ENCODE measurements at places on chromosomes 2 and 18.

- DNase-seq: no peak
Measured at GRCh38 chr2:121104721-121105141, 180.3 kb downstream of the TFCP2L1 start.

GRCh38 chr2:234671716-234672115, 174.8 kb upstream of the ARL4C start:
- no peak for DNase-seq

GRCh38 chr2:183195397-183195796, 71.2 kb downstream of the NUP35 start:
- no peak for DNase-seq

DNA sequence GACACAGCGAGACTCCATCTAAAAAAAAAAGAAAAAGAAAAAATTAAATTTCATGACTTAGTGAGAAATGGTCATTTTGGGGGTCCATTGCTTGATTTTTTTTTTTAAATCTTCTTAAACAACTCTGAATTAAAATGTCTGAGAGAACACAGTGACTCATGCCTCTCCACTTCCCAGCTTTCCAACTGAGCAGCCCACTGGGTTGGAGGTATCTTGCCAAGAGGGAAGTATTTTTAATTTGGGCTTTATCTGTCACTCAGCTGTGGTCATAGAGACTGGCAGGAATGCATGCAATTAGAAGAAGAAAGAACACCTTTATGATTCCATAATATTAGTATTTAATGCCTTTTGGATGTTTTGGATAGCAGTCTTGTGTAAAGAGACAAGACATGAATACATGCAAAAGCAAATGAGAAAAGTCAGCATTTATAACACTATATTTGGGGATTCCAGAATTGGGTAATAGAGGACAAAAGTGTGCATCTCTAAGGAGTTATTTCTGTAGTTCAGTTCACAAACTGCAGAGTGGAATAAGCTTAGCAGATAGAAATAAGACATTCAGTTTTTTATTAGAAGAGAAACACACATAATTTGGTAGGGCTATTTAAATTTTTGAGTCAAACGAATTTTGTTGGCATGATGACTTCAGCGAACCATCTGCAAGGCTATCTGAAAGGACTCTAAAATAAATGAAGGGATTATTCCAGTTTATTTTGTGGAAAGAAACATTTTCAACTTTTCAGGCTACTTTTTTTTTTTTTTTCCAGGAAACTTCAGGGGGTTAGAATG, 254.8 kb downstream of the TGIF1 start:
- DNase-seq: no peak

- no peak for DNase-seq
Measured at GRCh38 chr2:216161967-216162366, 52.8 kb downstream of the XRCC5 start.

DNA sequence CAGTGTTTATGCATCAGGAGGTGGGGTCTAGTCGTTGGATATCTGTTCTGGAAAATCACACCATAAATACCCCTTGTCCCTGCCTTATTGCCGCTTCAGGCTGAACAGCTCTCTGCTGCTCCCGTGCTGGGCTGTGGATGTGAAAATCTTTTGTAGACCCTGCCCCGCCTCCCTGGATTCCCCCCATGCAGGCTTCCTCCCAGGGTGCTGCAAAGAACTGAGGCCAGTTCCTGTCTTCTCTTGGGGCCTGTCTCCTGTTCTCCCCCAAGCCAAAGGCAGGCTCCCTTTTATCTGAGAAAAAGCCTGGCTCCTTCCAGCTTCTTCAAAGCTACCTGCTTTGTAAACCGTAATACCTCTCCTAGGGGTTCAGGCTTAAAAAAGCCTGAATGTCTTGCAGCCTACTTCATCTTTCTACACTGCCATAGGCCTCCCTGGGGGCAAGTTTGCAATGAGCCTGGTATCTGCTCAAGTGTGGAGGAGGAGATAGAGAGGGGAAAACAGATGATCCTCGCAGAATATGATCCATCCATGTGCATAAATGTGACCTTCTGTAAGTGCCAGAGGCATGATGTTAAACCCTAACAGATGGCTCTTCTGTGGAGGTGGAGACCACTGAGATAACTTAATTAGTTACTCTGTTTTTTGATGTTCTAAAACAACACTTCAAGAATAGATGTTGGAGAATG, 55.3 kb downstream of the VWA3B start:
- no peak for DNase-seq

- DNase-seq: no peak
Measured at GRCh38 chr2:2083113-2083758, 247.8 kb downstream of the MYT1L start.

GRCh38 chr2:127052771-127053691, 53.9 kb downstream of the BIN1 start:
- DNase-seq: no peak

- no peak for DNase-seq
Measured at GRCh38 chr2:11520092-11520693, 13.7 kb upstream of the GREB1 start.

DNA sequence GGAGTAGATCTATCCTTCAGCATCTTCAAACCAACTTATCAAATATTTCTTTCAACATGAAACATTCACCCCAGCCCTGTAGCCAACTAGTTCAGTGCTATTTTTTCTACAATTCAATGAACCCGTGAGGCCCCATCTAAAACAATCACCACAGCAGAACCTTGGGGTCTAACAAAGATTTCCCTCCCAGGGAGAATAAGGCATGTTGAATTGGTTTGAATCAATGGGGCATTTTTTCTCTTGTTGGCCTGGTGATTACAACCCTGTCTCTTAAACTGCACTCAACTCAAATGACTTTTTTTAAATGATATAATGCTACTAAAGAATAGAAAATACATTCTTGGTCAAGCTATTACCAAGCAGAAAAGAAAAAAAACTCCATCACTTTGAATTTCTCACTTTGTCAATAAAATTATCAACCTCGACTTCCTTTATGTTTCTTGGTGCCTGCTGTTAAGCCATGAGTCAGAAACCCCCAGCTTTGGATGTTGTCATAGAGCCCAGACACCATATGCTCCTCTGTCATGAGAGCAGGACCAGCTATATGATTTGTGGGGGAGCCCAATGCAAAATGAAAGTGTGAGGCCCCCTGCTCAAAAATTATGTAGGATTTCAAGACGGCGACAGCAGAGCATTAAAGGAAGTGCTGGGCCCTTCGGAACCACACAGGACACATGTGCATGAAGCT, 282.4 kb downstream of the MEIS1 start:
- no peak for DNase-seq

All from stimulated activated CD4-positive, alpha-beta T cell treated with anti-CD3 and anti-CD28 coated beads, TNF-alpha, amount 100 ng/mL, for 1 hour (primary cell).